Effector memory CD4-positive, alpha-beta T cell (primary cell): ENCODE measurements at places on chromosomes 11 and 22.

- H3K36me3 ChIP-seq = no peaks in the 10 kb centered on the region
- no peak overlapping the region for H3K27ac ChIP-seq
- H3K4me3 ChIP-seq = no peak overlapping the region
- H3K27me3 ChIP-seq = no peaks in the 10 kb centered on the region
- no peaks in the 10 kb centered on the region for H3K4me1 ChIP-seq
These were observed 7.6 kb downstream of the MS4A4E start for GRCh38 chr11:60235321-60235720.

DNA sequence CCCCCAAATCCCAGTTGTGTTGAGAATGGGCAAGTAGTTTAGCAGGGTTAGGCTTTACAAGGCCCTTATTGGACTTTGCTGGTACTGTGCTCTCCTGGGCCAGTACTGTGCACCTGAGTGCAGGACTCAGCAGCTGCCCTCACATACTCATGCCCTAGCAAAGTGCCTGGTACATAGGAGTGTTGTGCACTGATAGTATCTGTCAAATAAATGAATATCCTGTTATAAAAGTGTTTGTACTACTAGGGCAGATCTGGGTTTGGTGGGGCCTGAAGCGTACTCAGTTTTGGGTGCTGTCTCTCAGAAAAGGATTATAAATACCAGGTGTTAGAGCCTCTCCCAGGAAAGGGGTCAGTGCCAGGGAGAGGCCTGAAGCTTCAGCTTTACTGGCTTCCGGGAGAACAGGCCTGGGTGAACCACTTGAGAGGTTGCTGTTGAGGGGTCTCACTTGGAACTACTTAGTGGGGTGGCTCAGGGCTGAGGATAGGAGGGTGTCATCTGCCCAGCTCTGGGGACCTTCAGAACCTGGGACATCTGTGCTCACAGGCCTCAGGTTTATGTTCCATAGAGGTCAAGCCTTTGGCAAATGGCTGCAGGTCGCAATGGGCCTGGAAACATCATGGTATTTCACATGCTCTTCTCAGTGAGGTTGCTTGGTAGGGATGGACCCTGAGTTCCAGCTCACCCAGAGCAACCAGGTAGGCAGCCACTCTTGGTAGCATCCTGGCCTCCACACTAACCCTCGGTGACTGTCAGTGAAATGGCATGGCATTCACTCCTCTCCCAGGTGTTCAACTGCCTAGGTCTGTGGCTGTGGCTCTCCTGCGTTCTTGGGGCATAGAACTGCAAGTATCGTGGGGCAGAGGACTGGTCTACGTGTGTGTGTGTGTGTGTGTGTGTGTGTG lies 106.1 kb downstream of the ZBTB16 start:
- H3K36me3 ChIP-seq = no peaks in the 10 kb centered on the region
- H3K27me3 ChIP-seq = no peaks in the 10 kb centered on the region
- peaks cover 56% of the 10 kb centered on the region for H3K4me1 ChIP-seq
- no peak for DNase-seq
- H3K4me3 ChIP-seq = no peak overlapping the region
- H3K27ac ChIP-seq = no peak overlapping the region

- no peak overlapping the region for H3K4me3 ChIP-seq
- H3K27ac ChIP-seq = no peak overlapping the region
- no peaks in the 10 kb centered on the region for H3K4me1 ChIP-seq
- no peaks in the 10 kb centered on the region for H3K27me3 ChIP-seq
- no peaks in the 10 kb centered on the region for H3K36me3 ChIP-seq
These were observed 53.9 kb downstream of the GGTLC2 start for GRCh38 chr22:22698263-22698750.

- H3K4me3 ChIP-seq = no peak overlapping the region
- no peaks in the 10 kb centered on the region for H3K27me3 ChIP-seq
- DNase-seq = no peak
- H3K4me1 ChIP-seq = peaks cover 9% of the 10 kb centered on the region
- no peaks in the 10 kb centered on the region for H3K36me3 ChIP-seq
These were observed 4.6 kb upstream of the CD6 start for GRCh38 chr11:60966890-60967289.

DNA sequence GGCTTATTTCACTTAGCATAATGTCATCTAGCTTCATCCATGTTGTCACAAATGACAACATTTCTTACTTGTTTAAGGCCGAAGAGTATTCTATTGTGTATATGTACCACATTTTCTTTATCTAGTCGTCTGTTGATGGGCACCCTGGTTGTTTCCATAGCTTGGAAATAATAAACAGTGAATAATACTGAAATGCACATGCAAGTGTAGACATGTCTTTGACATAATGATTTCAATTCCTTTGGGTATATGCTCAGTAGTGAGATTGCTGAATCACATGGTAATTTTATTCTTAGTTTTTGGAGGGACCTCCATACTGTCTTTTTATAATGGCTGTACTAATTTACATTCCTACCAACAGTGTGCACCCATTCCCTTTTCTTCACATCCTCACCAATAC lies 508.0 kb downstream of the NELL1 start:
- DNase-seq = no peak
- H3K27ac ChIP-seq = no peak overlapping the region
- no peaks in the 10 kb centered on the region for H3K36me3 ChIP-seq

DNA sequence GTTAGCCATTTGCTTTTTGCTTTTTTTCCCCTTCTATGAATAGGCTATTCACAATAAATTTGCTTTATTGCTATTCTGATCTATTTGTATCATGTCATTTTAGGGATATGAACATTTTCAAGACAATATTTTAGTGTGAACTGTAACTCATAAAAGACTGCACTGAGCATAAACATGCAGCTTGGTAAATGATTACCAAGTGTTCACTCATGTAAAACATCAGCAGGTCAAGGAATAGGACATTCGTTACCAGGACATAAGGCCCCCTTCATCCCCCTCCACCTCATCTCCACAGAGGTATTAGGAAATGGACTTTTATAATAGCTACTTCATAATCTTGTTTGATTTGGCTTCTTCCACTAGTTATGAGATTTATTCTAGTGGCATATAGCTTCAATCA lies 12.4 kb downstream of the NLRP14 start:
- no peaks in the 10 kb centered on the region for H3K4me1 ChIP-seq
- H3K36me3 ChIP-seq = no peaks in the 10 kb centered on the region
- H3K27ac ChIP-seq = no peak overlapping the region
- H3K4me3 ChIP-seq = no peak overlapping the region

DNA sequence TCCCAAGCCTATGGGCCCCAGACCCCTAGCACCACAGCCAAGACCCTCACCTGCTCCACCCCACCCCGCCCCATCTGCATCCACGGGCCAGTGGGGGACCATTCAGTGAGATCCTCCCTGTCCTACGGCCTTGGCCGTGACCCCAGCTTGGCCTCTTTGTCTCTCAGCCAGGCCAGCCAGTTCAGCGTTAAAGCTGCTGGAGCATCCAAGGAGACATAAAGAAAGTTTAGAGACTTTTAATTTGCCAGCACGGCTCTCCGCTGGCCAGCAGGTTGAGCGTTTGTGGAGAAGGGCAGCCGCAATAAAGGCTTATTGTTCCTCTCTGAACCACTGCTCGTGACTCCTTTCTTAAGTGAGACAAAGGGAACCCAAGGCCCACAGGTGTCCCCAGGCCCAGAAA lies 49.3 kb upstream of the LMO1 start:
- no peak for DNase-seq
- H3K4me1 ChIP-seq = no peaks in the 10 kb centered on the region
- H3K27ac ChIP-seq = no peak overlapping the region
- no peaks in the 10 kb centered on the region for H3K27me3 ChIP-seq
- no peaks in the 10 kb centered on the region for H3K36me3 ChIP-seq
- no peak overlapping the region for H3K4me3 ChIP-seq

DNA sequence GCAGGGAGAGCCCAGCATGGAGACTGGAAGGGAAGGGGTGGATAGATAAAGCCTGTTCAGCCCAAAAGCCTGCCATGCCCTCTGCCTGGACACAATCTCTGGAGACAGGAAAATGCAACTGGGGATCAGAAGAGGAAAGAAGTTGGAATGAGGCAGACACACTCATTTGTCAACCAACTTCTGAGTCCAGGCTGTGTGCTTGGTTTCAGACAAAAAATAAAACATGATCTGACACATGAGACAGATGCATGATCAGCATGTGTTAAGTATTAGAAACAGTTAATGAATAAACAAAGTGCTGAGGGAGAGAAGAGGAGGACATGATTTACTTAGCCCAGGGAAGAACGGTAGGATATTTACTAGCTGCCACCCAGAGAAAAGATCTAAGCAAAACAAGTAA lies 839 bp downstream of the LRRN4CL start:
- H3K27ac ChIP-seq = no peak overlapping the region
- peaks cover 7% of the 10 kb centered on the region for H3K36me3 ChIP-seq
- peaks cover 7% of the 10 kb centered on the region for H3K27me3 ChIP-seq
- H3K4me1 ChIP-seq = no peaks in the 10 kb centered on the region
- H3K4me3 ChIP-seq = no peak overlapping the region
- no peak for DNase-seq

GRCh38 chr11:33899400-33900037 lies 7.6 kb upstream of the LMO2 start:
- peaks cover under 1% of the 10 kb centered on the region for H3K4me1 ChIP-seq
- no peak overlapping the region for H3K27ac ChIP-seq
- no peaks in the 10 kb centered on the region for H3K36me3 ChIP-seq
- no peak overlapping the region for H3K4me3 ChIP-seq
- no peak for DNase-seq

- H3K4me3 ChIP-seq = no peak overlapping the region
These were observed 19.1 kb downstream of the HIRA start for GRCh38 chr22:19412478-19412877.

DNA sequence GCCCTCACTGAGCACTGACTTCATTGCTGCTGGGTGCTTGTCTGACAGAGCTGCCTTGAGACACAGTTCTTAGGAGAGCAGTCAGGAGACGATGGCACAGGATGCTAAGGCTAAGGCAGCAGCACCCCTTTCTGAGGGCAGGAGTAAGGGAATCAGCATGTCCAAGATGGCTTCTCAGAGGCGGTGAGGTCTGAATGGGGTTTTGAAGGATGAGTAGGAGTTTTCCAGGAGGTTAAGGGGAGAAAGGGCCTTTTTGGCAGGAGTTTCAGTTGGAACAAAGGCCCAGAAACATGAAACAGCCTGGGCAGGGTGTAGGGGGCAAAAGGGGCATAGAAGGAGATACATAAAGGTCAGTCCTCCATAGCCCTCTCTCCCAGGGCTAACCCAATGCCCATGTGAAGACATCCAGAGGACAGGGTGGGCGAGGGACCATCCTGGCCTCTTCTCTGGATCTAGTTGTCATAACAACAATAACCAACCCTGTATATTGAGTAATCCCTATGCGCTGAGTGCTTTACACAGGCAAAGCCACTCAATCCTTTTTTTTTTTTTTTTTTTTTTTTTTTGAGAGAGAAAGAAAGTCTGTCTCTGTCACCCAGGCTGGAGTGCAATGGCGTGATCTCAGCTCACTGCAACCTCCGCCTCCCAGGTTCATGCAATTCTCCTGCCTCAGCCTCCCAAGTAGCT lies 19.0 kb downstream of the CYTH4 start:
- DNase-seq = no peak
- H3K27ac ChIP-seq = peak overlapping the region; percentile 70
- peaks cover 53% of the 10 kb centered on the region for H3K36me3 ChIP-seq
- peak overlapping the region; percentile 14 for H3K4me3 ChIP-seq

DNA sequence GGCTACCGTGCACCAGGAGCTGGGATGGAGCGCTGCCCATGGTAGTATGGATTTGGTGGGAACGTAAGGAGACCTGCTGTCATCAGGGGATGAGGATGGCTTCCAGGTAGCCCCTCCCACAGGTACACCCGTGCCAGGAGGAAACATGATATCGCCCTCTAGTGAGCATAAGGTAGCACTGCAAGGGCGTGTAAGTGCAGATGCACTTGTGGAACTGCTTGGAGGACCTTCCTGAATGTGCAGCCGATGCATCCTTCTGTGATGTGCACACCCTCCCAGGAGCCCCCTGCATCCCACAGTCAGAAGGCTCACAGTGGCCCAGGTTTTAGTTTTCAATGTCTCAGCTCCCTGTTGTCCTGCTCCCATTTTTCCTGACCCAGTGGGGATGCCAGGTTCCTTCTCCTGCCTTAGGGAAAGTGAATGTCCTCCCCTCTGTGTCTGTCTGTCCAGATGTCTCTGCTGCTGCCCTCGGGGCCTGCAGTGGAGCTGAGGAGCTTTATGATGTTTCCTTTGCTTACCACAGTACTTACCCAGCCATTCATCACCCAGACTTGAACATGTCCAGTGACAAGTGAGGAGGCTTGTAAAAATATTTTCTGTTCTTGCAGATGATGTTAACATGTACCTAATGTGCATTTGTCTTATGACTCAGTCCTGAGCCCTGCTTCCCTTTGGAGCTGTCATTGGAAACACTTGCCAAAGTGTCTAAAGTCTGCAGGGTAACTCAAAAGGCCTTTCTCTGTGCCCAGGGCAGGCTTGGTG lies 49.2 kb downstream of the DBX1 start:
- no peaks in the 10 kb centered on the region for H3K36me3 ChIP-seq
- no peaks in the 10 kb centered on the region for H3K27me3 ChIP-seq
- H3K4me3 ChIP-seq = no peak overlapping the region
- H3K27ac ChIP-seq = no peak overlapping the region
- H3K4me1 ChIP-seq = no peaks in the 10 kb centered on the region

GRCh38 chr11:62805961-62806441 lies 761 bp upstream of the NXF1 start:
- H3K27ac ChIP-seq = peak overlapping the region; percentile 81
- H3K36me3 ChIP-seq = peaks cover 26% of the 10 kb centered on the region
- DNase-seq = no peak
- peak overlapping the region; percentile 63 for H3K4me3 ChIP-seq
- no peaks in the 10 kb centered on the region for H3K27me3 ChIP-seq

DNA sequence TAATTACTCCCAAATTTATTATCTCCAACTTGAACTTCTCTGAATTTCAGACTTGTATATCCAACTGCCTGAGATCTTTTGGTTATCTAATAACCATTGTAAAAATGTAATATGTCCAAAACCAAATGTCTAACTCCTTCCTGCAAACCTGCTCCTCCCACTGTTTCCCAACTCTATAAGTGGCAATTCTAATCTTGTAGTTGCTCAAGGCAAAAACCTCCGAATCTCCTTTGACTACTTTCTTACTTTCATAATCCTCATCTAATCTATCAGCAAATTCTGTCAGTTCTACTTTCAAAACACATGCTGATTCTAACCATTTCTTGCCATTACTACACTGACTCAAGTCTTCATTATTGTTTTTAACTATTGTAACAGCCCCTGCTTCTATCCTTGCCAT lies 55.7 kb downstream of the FAM168A start:
- H3K4me1 ChIP-seq = no peaks in the 10 kb centered on the region
- H3K4me3 ChIP-seq = no peak overlapping the region
- no peaks in the 10 kb centered on the region for H3K36me3 ChIP-seq
- no peak overlapping the region for H3K27ac ChIP-seq

- H3K27ac ChIP-seq = no peak overlapping the region
- H3K4me1 ChIP-seq = no peaks in the 10 kb centered on the region
- H3K4me3 ChIP-seq = no peak overlapping the region
- DNase-seq = no peak
- no peaks in the 10 kb centered on the region for H3K27me3 ChIP-seq
- no peaks in the 10 kb centered on the region for H3K36me3 ChIP-seq
These were observed 84.0 kb downstream of the NECTIN1 start for GRCh38 chr11:119645018-119645417.

DNA sequence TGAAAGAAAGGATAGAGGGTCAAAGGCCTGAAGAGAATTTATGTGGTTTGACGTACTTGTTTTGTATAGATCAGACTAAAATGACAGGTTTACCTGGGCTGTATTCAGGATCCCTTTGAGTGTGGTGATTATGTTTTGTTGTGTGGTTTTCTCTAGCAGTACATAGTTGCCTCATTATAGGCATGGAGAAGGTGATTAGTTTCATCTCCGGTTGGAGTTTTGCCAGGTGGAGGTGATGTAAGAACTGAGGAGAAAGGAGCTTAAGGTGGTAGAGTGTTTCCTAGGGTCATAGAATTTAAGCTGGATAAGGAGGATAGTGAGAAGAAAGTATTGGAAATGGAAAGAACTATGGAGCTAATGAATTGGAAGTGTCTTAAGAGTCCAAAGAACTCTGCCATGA lies 229.0 kb downstream of the TMEM135 start:
- H3K4me1 ChIP-seq = no peaks in the 10 kb centered on the region
- H3K4me3 ChIP-seq = no peak overlapping the region
- no peaks in the 10 kb centered on the region for H3K36me3 ChIP-seq
- no peak for DNase-seq
- no peak overlapping the region for H3K27ac ChIP-seq
